ENCODE measurements at places on chromosomes 7 and 10.

GRCh38 chr10:8894148-8894547 is 839.7 kb downstream of the GATA3 start:
- no peak for DNase-seq

DNA sequence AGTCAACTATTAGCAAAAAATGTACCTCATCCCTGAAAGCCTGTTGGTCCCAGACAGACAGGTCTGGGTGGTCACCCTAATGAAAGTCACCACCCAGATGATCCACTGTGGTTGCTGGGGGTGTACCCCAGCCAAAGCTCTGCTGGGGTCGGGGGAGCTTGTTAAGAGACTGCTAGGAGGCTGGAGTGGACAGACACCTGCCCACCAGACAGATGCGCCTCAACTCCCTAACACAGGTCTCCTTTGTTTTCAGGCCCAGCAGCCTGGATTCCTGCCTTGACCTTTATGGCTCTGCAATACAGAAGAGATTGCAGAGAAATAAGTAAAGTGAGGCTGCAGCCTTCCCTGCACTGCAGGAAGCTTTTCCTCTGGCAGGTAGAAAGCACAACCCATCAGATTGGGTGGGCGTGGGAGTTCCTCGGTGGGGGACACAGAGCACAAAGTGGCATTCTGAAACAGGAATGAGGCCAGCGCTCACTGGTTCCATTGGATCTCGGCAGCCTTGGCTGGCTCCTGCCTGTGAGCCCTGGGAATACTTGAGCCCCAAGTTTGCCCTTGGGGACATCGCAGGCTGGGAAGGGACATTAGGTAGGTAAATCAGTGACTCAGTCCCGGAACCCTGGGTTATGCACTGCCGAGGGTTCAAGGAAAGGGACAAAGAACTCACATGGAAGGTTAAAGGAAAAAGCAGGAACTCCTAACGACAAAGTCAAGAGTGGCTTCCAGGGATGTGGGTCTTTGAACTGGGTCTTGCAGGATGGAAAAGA is 18.0 kb upstream of the ZNF488 start:
- no peak for DNase-seq

DNA sequence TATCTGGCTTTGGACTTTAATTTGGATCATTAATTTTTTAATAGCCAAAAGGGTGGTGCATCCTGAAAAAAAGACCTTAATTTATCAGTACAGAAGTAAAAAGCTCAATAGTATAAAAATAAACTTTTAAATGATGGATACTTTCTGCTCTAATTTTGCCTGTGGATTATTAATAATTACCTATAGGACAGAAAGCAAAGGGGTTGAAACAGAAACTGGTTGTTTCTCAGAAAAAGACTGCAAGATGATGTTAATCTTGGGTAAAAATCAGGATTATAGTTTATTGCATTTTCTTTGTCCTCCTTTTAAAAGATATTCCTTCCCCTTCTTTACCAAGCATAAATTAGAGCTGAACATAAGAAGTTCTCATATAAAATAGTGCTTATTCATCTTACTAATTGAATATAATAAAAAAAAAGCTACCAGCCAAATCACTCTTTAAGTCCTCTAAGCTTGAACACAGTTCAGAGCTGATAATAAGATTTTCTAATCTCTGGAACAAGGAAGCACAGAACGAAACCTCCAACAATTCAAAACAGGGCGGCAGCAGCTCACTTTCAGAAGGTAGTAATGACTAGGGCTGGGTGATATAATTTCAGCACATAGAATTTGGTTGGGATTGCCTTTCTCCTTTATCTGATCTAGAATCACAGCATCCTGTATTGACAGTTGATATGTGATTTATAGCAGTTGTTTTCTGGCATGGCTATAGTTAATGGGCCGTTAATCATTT is 8.1 kb upstream of the GPR85 start:
- no peak for DNase-seq

DNA sequence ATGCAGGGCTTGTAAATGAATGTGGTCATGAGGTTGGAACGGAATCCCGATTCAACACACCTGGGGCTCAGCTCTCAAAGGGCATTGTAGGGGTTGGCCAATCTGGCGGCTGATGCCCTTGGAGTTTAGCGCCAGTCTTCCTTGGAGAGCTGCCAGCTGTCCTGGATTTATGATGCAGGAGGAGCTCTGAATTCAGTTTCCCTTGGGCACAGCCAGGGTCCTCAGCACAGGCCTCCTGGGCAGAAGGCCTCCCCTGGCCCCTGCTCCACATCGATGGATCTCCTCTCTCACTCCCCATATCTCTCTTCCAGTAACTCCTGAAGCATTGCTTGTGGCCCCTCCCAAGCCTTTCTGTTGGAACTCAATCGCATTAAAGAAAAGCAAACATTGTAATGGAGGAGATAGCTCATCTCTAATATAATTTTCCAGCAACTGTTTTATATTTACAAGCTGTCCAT is 985 bp upstream of the CYTH3 start:
- no peak for DNase-seq

- no peak for DNase-seq
Measured at GRCh38 chr7:41114131-41114530, 588.8 kb downstream of the INHBA start.

- DNase-seq, result no peak
Measured at GRCh38 chr7:112515989-112516388, 35.2 kb downstream of the LSMEM1 start.

- no peak for DNase-seq
Measured at GRCh38 chr10:93039721-93040120, 20.9 kb upstream of the CYP26C1 start.

DNA sequence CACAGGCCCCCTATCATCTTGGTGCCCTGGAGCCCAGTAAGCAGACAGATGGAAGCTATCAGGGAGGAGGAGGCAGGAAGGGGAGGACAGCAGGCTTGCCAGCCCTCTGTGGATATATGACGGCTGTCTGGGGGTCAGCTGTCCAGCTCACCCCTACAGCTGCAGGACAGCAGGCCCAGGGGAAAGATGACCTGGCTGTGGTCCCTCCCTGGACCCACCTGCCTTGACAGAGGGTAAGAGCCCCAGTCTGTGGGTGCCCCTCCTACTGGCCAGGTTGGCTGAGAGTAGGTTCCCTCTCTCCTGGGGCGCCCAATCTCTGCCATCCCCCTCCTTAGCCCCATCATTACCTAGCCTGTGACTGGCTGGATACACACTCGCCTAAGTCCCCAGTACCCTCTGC is 62.5 kb downstream of the C10orf143 start:
- no peak for DNase-seq

DNA sequence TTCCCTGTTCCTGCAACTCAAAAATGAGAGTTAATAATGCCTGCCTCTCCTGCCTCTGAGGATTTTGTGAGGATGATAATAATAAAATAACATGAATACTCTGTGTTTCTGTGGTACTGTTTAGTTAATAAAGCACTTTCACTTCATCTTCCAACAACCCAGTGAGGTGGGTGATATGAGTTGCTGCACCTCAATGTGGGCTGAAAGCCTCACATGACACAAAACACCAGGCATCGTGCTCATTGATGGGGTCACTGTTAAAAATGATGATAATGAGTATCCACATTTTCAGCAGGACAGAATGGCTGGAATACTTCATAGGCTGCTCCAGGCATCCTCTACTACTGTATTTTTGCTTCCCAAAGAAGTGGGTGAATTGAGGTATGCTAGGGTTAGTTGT is 222.8 kb upstream of the NRP1 start:
- no peak for DNase-seq

DNA sequence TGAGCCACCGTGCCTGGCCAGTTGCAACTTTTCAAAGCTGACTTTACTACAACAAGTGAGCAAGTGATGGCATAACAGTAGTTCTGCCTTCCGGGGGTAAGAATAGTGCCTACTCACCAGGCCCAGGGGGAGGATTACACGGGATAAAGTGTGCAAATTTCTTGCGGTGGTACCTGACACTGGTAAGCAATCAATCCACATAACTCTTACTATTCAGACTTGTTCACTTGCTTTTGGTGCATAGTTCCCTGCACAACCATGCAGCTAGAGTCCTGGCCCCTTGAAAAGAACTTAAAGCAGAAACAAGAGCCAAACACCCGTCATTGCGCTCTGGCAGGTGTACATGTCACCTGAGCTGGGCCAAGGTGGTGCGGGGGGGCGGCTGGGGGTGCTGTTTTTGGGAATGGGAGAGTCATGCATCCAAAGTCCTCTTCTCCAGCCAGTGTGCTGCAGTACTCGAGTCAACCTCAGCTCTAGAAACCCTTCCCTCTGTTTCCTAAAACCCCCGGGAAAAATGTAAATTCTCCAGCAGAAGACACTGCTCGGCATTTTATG is 5.4 kb upstream of the COBL start:
- no peak for DNase-seq

- DNase-seq, result no peak
Measured at GRCh38 chr10:77636282-77636966, 1.2 kb downstream of the KCNMA1 start.

DNA sequence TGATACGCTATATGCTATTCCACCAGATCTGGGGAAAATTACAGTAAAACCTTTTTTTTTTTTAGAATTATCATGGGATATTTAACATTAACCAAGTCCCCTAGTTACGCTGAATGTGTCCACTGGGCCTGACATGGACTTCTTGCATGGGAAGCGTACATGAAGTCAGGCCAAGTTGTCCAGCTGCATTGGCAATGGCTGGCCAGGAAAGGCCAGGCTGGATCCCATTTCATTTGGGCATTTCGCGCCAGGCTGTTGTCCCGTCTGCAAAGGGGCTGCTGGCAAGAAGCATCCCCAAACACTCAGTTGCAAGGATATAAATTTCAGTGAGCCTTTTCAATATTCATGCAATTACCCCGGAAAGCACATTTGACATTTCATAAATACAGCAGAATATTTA is 933.3 kb downstream of the GRID1 start:
- no peak for DNase-seq

DNA sequence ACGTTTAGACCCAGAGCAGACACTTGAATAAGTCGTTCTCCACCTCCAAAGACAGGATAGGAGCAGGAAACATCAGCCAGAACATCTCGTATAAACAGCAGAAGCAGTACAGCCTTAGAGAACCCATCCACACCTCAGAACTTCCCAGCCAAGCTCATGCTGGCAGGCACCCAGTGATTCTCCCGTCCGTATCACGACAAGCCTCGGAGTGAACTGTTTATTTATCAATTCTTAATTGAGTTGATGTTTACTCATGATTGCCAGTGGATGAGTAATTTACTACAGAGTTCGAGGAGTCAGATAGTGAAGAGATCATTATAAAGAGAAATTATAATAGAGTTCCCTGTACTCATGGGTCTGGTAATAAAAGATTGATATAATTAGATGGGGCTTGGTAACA is 811.5 kb downstream of the LRMDA start:
- DNase-seq, result no peak

- DNase-seq, result no peak
Measured at GRCh38 chr10:47384148-47384921, at the start of gene ZNF488. TSS of gene ZNF488 (minus strand) at chr10:47384293. CDS start at chr10:47368829, 15,464 bp downstream.

GRCh38 chr7:93011351-93012294 is 106.2 kb downstream of the SAMD9 start:
- no peak for DNase-seq

DNA sequence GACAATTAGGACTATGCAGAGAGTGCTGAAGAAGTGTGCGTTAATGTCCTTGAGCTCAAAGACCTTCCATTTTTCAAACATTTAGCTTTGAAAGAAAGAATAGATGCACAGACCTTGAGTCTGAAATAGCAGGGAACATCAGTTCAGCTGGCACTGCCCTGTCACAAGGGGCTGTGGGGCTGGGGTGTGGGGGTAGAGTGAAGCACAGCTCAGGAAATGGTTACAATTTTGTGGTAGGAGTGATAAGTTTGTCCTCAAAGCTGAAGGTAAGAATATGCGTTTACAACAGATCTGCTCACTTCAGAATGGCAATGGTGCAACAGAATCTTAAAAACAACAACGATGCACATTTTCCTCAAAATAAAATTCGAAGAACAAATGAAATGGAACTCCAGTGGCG is 33.6 kb downstream of the SMKR1 start:
- DNase-seq, result peak; percentile 56

DNA sequence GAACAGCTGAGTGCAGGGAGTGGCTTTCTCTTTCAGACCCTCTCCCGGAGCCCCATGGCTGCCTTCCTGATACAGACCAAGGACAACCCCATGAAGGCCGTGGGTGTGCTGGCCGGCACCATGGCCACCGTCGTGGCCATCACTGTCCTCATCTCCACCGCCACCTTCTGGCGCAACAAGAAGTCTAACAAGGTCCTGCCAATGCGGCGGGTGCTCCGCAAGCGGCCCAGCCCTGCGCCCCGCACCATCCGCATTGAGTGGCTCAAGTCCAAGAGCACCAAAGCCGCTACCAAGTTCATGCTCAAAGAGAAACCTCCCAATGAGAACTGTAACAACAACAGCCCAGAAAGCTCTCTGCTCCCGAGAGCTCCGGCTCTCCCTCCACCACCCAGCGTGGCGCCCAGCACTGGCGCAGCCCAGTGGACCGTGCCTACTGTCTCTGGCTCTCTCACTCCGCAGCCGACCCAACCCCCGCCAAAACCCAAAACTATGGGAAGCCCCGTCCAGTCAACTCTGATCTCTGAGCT is 11.2 kb downstream of the LRIT2 start:
- DNase-seq, result no peak

DNA sequence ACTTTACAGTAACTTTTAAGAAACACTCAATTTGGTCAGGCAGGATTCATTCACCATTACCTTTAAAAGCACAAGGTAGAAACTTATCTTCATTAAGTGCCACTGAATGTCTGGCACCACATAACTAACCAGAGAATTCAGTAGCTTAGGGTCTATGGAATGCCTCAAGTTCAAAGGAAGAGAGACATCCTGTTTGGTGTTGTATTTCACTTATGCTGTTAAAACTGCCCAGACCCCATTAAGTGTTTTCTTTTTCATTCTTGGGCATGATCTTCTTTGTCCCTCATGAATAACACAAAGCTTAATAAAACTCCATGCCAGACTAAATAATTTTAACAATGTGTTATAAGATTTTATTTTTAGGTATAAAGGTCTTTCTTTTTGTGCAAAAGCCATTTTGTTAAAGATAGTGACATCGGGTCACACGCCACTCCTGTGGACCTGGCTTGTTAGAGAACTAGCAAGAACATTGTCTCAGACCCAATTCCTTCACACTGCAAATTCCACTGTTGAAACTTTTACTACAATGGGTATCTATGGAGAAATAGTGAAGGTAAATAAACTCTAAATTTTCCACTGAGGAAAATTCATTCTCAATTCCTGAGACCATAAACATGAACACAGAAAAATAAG is 221.0 kb downstream of the TWIST1 start:
- DNase-seq, result no peak

DNA sequence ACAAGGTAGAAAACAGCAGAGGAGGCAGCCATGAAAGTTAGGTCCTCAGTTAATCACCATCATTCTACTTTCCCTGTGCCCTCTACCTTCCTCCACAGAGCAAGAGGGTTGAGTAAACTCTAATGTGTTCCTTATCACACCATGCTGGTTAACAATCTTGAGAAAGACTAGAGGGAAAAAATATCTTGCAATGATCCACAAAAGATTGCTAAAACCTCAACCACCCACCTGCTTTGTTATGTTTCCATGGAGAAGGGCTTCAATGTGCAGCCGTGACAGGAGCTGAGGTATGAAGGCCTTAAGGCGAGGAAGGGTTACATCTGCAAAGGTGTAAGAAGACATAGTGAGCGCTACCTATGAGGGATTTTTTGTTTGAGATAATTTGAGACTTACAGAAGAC is 103.9 kb downstream of the IDE start:
- no peak for DNase-seq

Measured in NK-92 treated with Interleukin-12 subunit alpha and Interleukin-12 subunit beta, amount 100 ng/mL, for 24 hours (cell line).